Left lung (tissue), 14 donors: ENCODE measurements at places on chromosomes 12 and 14. TPM values are rescaled to one million over a fixed set of nuclear protein-coding genes. Genes with fewer than 3 reads are reported as not detected.
A peak's percentile ranks its signal among the peaks of the same experiment; 100 is the strongest.

The ANO2 gene
- polyA plus RNA-seq, result 4.5 TPM

The SMARCC2 gene
- 136 TPM for polyA plus RNA-seq

The SMCO2 gene
- 0.29 TPM for polyA plus RNA-seq

The LYZ gene
- 56.2 TPM for polyA plus RNA-seq

The FAM90A1 gene
- 1.4 TPM for polyA plus RNA-seq

The GPHB5 gene
- polyA plus RNA-seq, result not detected

The C14orf180 gene
- polyA plus RNA-seq, result not detected

The GPRC5D gene
- polyA plus RNA-seq, result 0.82 TPM

The BBS10 gene
- 27.5 TPM for polyA plus RNA-seq

The FZD10 gene
- polyA plus RNA-seq, result 0.58 TPM

- H3K4me3 ChIP-seq, result no peak overlapping the region
- no peaks in the 10 kb centered on the region for H3K36me3 ChIP-seq
- no peaks in the 10 kb centered on the region for H3K27me3 ChIP-seq
- peak overlapping the region; percentile 1 for H3K27ac ChIP-seq
- no peaks in the 10 kb centered on the region for H3K4me1 ChIP-seq
- DNase-seq, result peak; percentile 56
These were observed 84.5 kb downstream of the CHGA start for GRCh38 chr14:93007225-93007997.

- H3K4me1 ChIP-seq, result no peaks in the 10 kb centered on the region
- no peak for DNase-seq
- no peak overlapping the region for H3K4me3 ChIP-seq
- H3K27ac ChIP-seq, result no peak overlapping the region
These were observed 117.3 kb upstream of the LMNTD1 start for GRCh38 chr12:25670076-25671055.

DNA sequence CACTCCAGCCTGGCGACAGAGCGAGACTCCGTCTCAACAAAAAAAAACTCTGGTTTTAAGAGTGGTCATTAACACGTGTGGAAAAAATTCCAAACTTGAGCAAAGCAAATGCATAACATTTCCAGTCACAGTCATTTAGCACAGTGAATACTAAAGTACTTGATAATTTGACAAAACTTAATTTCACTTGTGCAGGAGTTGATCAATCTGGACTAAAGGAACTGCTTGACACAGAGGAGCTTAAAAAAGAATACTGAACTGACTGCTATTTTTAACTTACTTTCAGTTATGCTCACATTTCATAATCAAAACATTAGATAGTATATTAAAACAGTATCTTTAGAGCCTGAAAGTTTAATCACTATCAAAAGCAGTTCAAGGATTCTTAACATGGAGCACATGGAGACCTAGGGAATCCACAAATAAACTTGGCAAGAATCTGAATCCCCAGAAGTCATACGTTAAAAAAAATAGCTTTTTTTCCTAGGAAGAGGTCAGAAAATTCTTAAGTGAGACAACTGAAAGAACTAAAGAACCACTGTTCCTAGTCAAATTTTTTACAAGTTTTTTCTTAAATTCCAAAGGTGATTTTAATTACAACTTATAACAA, 7.4 kb downstream of the UBE2N start:
- no peak overlapping the region for H3K27ac ChIP-seq
- H3K4me1 ChIP-seq, result peaks cover 72% of the 10 kb centered on the region
- DNase-seq, result peak; percentile 56
- H3K27me3 ChIP-seq, result no peaks in the 10 kb centered on the region
- H3K4me3 ChIP-seq, result no peak overlapping the region
- no peaks in the 10 kb centered on the region for H3K36me3 ChIP-seq

GRCh38 chr14:73262427-73263183, 25.3 kb downstream of the PAPLN start:
- no peaks in the 10 kb centered on the region for H3K4me1 ChIP-seq

DNA sequence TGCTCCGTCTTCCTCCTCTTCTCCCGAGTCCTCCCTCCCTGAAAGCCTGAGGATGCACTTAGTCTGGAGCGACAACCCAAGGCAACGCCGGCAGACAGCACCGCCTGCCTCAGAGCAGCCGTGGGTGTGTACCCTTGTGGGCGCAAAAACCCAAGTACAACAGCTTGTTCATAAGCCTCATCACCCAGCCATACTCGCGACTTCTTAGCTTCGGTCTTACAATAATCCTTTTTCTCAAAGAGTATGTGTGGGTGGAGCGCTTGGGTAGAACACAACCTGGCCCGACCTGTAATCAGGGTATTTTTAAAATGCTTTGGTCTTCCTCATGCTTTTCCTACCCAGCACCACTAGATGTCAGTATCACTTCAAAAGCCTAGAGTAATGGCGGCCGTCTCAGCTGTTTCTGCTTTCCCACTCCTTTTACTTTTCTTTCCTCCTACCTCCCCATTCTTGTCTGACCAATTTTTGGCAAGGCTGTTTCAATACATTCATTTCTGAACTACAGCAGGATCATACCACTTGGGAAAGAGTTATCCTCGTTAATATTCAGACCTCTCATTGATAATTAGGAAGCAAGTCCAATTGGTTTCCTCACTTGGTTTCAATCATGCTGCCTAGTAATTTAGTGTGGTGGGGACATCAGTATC, 198.9 kb downstream of the EPS8 start:
- no peaks in the 10 kb centered on the region for H3K27me3 ChIP-seq
- no peak overlapping the region for H3K27ac ChIP-seq
- DNase-seq, result peak; percentile 72
- peaks cover 10% of the 10 kb centered on the region for H3K4me1 ChIP-seq

DNA sequence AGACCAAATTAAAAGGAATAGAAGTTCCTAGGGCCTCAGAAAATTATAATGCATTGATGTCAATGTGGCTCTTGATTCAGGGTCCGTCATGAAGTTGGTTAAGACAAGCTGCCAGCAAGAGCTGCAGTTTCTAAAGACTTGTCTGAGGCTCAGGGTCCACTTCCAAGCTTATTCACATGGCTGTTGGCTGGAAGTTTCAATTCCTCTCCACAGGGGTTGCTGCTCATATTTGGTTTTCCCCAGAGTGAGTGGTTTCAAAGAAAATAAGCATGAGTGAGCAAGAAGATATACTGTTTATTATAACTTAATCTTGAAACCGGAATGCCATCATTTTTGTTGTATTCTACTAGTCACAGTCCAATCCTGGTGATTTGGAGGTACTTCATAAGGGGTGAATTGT, 1247.4 kb downstream of the LRFN5 start:
- H3K27ac ChIP-seq, result no peak overlapping the region
- H3K27me3 ChIP-seq, result no peaks in the 10 kb centered on the region
- no peaks in the 10 kb centered on the region for H3K4me1 ChIP-seq
- no peak for DNase-seq

DNA sequence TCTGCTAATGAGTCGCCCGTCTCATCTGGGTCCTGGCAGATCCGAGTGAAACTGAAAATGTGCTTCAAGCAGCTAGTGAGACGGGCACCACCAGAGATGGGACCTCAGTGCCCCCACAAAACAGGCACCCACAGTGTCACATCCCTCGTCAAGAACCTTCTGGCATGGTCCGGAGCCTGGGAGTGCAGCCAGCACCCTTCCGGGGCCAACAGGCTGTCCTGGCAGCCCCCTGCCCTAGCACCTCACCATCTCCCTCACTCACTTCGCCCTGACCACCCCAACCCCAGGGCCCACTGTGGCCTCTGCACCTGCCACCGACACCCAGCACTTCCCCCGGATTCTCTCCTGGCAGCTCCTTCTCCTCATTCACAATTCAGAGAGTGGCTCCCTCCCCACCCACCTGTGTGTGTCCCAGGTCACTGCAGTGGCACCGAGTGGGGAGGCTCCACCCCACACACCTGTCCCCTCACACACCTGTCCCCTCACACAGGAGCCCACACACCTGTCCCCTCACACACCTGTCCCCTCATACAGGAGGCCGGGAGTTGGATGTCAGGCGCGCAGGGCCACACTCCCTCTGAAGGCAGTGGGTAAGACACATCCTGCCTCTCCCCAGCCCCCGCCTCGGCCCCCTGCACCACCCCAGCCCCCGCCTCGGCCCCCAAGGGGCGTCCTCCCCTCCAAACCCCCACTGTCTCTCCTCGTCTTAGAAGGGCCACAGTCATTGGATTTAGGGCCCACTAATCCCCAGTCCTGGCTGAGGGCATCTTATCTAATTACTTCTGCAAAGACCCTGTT, 7.9 kb downstream of the GALNT9 start:
- peaks cover 5% of the 10 kb centered on the region for H3K4me1 ChIP-seq
- no peak overlapping the region for H3K27ac ChIP-seq
- no peaks in the 10 kb centered on the region for H3K36me3 ChIP-seq
- DNase-seq, result peak; percentile 70

DNA sequence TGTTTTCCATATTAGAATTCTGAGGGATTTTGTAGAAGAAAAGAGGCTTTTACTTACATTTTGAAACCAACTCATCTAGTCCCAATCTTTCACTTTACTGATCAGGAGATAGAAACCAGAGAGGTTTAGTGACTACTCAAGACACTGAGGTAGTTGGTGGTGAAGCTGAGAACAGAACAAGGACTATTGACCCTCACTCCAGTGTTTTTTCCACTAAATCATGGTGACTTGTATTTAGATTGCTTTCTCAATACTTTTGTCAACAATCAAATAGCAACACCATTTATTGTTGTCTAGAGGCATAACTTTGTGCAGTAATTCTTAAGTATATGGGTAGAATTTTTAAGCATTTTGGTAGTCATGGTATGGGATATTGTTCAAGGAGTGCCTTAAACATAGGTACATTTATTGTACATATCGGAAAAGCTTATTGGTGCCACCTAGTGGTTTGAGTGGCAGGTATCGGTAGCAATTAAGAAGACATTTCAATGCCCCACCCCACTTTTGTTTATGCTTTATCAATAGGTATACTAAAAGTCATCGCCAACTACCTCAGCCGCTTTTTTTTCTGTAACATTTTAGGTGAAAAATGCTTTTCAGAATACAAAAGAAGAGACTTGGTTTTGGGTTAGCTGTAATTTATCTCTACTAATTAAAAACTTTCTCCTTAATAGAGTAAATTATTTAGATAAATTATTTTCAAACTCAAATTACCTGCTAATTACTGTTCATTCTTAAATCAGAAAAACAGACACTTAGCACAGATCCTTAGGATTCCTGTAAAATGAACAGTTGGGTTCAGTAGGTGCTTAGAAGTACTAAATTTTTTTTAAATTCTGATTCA, 47.3 kb upstream of the PAWR start:
- no peaks in the 10 kb centered on the region for H3K4me1 ChIP-seq
- H3K27me3 ChIP-seq, result no peaks in the 10 kb centered on the region
- DNase-seq, result no peak
- no peak overlapping the region for H3K4me3 ChIP-seq

GRCh38 chr12:3456809-3457208, 34.2 kb upstream of the PRMT8 start:
- no peaks in the 10 kb centered on the region for H3K4me1 ChIP-seq
- no peaks in the 10 kb centered on the region for H3K27me3 ChIP-seq
- no peaks in the 10 kb centered on the region for H3K36me3 ChIP-seq
- no peak overlapping the region for H3K27ac ChIP-seq
- no peak for DNase-seq

DNA sequence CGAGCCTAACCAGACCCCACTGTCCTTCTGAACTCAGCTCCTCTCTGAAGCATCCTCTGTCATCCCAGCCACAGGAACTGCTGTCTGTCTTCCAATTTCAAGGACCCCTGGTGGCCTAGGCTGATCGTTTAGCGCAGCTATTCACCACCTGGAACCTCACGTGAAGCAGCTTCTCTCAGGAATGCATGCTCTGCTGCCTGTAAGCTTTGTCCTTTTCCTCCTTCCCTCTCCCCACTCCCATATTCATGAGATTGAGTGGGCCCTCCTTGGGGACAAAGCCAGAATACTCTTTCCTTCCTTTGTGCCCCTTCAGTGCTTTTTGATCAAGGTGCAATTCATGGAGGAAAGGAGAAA, 17.2 kb downstream of the DPF3 start:
- H3K27ac ChIP-seq, result no peak overlapping the region
- no peaks in the 10 kb centered on the region for H3K27me3 ChIP-seq
- H3K4me3 ChIP-seq, result no peak overlapping the region
- no peaks in the 10 kb centered on the region for H3K4me1 ChIP-seq

GRCh38 chr12:65152596-65152995, 16.8 kb upstream of the LEMD3 start:
- H3K4me1 ChIP-seq, result peaks cover 12% of the 10 kb centered on the region
- H3K27ac ChIP-seq, result no peak overlapping the region
- H3K27me3 ChIP-seq, result no peaks in the 10 kb centered on the region

DNA sequence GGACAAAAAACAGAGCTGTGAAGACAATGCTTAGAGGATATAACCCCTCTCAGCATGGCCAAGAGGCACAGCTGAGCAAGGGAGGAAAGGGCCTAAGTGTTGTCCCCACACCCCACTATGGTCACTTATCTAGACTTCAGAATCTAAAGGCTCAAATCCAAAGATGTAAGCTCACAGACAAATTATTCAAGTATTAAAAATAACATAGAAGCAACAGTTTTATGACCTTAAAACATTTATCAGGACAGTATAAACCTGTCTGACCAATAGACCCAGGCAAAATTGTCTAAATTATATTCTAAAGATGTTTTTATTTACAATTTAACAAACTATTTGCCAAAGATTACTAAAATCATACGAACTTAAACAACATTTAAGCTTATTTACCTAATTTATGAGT, 28.1 kb upstream of the PRICKLE1 start:
- no peaks in the 10 kb centered on the region for H3K36me3 ChIP-seq
- no peaks in the 10 kb centered on the region for H3K27me3 ChIP-seq
- H3K27ac ChIP-seq, result no peak overlapping the region
- DNase-seq, result no peak
- no peak overlapping the region for H3K4me3 ChIP-seq

DNA sequence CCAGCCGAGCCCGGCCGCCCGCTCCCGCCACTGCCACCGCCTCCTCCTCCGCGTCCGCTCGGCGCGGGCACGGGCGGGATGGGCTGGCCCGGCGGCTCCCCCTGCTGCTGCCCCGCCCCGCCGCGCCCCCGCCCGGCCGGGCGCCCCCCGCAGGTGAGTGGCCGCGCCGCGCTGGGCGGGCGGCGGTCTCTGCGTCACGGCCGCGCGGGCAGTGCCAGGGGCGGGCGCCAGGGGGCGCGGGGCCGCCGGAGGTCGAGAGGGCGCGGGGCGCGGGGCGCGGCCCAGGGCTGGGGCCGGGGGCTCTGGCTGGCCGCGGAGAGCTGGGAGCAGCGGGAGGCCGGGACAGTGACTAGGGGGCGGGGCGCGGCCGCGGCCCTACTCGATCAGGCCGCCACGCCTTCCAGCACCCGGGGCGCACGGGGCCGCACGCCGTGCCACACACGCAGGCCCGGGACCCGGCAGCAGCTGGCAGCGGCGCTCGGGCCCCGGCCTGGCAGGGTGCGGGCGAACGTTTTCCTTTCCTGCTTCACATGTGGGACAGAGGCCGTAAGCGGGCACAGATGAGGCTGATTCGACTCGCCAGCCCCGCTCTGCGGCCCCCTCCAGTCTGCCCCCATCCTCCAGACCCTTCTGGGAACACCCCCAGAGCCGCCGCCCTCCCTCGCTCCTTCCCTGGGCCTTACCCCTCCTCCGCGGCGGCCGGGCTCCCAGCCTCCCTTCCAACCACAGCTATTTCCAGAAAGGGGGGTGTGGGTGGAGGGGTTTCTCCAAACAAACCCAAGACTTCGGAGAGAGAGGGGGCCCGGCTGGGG, 2.4 kb upstream of the TNS2 start:
- H3K27ac ChIP-seq, result peak overlapping the region; percentile 96
- H3K4me1 ChIP-seq, result peaks cover 42% of the 10 kb centered on the region
- peak; percentile 82 for DNase-seq
- peak overlapping the region; percentile 36 for H3K4me3 ChIP-seq
